ENCODE measurements at places on chromosomes 2 and 18.

DNA sequence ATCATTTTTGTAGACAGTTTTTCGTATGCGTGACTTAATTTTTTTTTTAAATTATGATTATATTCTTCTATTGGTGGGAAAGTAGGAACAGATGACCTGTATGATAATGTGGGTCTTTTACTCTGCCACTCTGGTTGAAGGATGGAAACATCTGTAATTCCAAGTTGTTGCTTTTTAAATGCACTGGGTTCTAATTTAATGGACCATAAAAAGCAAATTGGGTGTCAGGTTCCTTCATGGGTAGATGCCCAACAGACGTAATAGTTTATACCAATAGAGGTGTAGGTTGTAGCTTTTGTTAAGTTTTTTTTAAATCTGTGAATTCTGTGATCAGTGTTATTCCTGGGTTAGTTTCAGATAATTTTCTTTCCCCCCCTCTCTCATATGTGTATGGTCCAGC lies 117.6 kb downstream of the MAP4K4 start:
- DNase-seq, result no peak

DNA sequence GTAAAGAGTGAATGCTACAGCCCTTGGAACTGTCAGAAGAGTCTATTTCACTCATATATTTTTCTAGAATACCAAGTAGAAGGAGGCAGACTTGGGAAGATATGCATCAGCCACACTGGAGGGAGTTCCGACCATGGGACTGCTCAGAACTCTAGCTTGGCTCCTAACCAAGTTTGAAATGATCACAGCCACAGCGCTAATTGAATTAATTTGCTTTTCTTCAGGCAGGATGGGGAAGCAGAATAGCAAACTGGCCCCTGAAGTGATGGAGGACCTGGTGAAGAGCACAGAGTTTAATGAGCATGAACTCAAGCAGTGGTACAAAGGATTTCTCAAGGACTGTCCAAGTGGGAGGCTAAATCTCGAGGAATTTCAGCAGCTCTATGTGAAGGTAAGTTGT lies 51.4 kb downstream of the VSNL1 start:
- no peak for DNase-seq

GRCh38 chr2:191864628-191865374 lies 17.9 kb upstream of the CAVIN2 start:
- DNase-seq, result no peak

DNA sequence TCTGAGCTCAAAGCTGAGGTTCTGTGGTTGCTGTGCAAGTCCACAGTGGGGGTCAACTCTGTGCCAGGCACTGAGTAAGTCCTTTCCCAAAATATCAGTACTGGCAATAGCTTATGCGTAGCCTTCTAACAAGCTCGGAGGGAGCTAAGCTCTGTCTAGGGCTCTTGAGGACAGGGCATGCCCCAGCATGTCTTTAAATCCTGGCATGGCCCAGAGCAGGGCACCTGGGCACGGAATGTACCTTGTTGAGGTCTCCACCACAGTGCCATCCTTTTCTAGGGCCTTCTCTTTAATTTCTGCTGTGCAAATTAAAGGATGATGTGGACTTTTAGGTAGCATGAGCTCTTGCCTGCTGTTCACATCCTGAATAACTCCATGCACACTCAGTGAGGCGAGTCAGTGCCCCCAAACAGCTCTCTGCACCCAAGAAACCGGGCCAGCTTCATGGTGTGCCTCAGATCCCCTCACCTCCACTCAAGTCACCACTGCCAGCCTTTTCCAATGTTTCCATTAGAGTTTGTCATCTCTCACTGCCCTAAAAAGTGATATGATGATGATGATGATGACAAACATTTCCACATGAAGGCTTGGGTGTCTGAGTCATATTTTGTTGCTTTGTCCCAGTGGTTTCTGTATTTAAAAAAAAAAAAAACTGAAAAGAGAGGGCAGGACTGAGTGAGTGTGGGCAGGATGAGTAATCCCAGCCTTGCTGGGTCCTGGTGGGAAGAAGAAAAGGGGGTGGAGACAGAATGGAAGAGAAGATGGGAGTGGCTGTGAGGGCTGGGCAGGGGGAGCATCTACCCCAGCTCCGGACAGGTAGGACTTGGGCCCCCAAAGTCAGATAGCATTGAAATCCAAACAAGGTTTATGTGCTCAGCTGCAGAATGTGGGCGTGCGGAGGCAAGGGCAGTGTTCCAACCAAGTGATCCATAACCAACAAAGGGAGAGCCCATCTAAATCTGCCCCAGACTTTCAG lies 78.9 kb downstream of the ZBTB7C start:
- no peak for DNase-seq

DNA sequence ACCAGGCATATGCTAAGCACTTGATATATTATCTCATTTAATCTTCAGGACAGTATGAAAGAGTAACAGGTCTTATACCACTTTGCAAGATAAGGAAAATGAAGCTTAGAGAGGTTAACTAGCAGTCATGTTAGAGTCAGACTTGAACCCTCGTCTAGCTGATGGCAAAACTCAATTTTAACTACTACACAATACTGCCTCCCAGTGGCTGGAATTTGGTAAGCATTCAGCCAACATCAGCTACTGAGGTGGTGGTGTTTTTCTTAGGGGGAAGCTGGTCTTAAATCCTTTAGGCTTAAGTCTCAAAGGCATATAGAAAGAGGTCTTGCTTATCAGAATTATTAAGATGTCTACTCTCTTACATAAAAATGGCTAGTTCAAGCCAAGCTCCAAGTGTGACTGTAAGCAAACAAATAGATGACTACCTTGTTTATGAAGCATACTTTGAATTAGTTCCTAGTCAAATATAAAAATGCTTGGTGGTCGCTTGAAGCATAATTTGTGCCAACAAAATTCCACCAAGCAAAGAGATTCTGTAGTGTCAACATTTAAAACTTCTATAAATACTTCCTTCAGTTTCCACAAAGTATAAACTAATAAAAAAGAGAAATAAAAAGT lies 325.4 kb upstream of the FIGN start:
- no peak for DNase-seq

DNA sequence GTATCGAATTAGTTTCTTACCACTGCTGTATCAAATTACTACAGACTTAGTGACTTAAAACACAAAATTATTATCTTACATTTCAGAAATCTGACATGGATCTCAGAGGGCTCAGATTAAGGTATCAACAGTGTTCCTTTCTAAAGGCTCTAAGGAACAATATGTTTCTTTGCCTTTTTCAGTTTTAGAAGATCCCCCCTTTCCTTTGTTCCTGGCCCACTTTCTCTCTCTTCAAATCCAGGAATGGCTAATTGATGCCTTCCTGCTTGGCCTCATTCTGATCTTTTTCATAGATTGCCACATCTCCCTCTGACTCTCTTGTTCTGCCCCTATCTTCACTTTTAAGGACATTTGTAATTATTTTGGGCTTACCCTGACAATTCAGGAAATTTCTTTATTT lies 65.7 kb downstream of the LRP1B start:
- no peak for DNase-seq

DNA sequence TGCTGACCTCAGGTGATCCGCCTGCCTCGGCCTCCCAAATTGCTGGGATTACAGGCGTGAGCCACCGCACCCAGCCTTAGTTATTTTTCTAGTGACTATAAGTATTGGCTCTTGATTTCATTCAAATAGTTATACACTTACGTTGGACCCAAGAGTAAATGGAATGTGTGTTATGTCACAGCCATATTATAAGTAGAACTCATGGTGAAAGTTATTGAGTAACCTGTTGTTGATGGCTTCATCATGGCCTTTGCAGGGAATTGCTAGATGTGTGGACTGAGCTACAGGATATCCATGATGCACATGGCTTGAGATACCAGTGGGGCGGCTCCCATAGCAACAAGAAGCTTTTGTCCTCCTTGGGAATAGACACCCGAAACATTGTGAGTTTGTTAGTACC lies 44.7 kb downstream of the AFTPH start:
- no peak for DNase-seq

DNA sequence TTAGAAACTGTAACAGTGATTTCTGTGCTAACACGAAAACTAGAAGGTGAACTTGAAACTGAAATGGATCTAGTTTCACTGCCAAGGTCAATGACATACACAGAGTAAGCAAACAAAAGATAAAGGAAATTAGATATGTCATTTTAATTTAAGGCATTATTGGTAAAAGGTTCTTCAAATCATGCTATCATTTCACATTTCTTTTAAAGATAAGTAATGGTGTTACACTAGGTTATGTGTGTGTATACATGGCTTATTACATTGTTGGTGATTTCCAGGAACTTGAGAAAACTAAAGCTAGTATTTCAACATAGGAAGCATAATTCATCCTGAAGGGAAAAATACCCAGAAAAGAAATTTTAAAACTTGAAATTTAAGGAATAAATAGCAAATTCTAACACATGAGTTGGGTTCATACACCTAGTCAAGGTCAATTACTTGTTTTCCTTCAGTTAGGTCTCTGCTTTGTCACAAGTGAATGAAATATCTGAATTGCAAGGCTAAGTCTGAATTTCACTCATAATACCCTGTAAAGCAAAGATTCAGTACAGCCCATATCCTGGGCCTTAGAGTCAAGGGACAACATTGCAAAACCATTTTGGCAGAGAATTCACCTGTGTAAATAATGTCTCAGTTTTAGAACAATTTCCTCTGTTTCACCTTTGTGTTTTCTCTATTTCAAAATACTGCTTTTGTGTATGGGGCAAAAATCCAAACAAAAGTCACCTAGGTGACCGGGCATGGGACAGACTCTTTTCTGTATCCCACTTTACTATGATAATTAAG lies 141.6 kb downstream of the SRBD1 start:
- DNase-seq, result no peak

DNA sequence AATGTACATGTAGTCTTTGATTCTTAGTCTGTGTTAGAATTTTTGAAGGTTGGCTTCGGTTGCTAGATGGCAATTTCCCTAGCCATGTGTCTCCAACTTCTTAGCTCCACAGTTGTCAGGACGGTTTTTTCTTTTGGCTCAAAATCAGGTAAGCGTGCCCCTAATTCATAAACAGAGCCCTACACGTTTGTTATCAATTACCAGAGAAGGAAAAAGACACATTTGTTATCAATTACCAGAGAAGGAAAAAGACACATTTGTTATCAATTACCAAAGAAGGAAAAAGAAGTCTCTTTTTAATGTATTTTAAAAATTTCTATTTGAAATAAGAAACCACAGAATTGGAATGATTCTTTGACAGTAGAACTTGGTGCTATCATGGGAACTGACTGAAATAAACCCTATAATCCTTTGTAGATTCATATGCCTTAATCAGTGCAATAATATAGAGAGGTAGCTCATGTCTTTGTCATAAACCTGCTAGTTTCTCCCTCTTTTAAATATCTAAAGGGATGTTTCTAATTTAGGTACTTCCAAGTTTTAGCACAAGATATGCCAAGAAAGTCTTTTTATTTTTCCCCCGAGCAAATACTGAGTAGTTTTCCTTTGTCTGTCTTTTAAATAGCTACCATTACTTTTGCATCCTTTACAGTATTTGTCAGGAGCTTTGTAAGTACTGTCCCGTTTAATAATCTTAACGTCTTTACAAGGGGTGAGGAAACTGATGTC lies 35.9 kb downstream of the CAMKMT start:
- no peak for DNase-seq

- DNase-seq, result no peak
Observed at GRCh38 chr2:108813732-108814131, 27.2 kb downstream of the CCDC138 start.

GRCh38 chr2:202311823-202312388 lies 46.3 kb downstream of the NOP58 start:
- no peak for DNase-seq

- no peak for DNase-seq
Observed at GRCh38 chr18:41695441-41695840, 259.6 kb upstream of the PIK3C3 start.

GRCh38 chr2:208872591-208872990 lies 466.0 kb downstream of the PTH2R start:
- no peak for DNase-seq

- no peak for DNase-seq
Observed at GRCh38 chr2:176443946-176444345, 174.7 kb downstream of the MTX2 start.

DNA sequence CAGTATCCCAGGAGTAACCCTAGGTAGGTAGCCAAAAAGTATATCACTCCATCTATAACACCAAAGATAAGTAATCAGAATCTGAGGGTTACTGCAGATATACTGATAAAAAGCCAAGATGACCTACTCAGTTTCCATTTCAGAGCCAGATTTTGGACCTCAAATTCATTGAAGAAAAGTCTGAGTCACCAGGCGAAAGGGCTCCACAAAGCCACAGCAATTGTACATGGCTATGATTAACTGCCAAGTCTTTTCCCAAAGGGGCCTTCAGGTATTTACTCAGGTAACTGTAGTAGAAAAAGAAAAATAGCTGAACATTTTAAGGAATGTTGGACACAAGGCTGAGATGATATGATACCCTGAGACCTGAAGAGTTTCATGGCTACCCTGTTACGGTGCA lies 75.6 kb upstream of the KCNH7 start:
- DNase-seq, result no peak

DNA sequence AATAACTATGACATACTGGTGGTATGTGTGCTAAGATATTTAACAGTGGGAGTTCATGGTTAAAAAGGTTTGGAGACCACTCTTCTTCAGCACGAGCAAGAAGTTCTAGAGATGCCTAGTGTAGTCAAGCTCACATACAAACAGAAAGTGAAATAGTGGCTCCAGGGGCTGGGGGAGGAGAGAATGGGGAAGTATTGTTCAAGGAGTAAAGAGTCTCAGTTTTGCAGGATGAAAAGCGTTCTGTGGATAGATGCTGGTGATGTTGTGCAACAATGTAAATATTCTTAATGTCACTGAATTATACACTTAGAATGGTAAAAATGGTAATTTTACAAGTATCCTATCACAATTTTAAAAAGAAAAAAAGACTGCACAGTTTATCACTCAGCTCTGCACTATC lies 29.0 kb upstream of the EPAS1 start:
- no peak for DNase-seq

DNA sequence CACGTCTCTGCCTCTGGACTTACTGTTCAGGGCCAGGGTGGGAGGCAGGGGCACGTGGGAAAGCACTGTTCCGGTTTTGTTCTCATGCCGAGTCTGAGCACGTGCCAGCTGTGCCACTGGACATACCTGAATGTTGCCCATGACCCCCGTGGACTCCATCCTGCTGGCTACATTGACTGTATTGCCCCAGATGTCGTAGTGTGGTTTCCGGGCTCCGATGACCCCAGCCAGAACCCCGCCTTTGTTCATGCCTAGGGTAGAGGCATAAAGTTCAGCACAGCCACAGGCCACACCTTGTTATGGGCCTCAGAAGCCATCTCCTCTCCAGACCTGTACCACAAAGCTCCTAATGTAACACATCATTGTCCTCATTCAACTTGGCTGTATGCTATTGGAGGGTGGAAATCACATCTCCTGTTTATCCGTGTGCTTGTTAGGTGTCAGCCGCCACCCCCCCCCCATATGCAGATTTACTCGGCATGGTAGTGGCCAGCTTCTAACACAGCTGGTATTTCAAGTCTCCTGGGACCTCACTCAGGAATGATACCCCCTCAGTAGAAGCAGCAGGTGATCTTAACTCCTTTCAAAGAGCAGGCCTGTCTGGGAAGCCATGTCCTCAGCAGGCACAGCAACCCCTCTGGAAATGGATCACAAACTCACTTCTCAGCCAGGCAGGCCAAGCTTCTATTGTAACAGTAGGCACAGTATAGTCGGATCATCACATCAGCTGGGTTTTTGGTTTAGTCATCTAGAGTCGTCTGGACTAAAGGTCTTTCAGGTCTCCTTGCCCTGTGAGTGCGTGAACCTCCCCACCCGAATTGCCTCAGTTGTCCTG lies 27.6 kb downstream of the CENPO start:
- DNase-seq, result no peak

- DNase-seq, result no peak
Observed at GRCh38 chr18:44245019-44245418, 435.7 kb upstream of the SETBP1 start.
